NCI-H187 treated with DMSO at 0.1 percent for 48 hours (cell line): ENCODE measurements at places on chromosomes 11 and 22.

- no peak for DNase-seq
Measured at GRCh38 chr11:20652150-20652806, 17.1 kb upstream of the NELL1 start.

- DNase-seq = no peak
Measured at GRCh38 chr11:66951135-66951534, 7.0 kb downstream of the PC start.

GRCh38 chr11:117394221-117394925, 66.7 kb downstream of the CEP164 start:
- no peak for DNase-seq

DNA sequence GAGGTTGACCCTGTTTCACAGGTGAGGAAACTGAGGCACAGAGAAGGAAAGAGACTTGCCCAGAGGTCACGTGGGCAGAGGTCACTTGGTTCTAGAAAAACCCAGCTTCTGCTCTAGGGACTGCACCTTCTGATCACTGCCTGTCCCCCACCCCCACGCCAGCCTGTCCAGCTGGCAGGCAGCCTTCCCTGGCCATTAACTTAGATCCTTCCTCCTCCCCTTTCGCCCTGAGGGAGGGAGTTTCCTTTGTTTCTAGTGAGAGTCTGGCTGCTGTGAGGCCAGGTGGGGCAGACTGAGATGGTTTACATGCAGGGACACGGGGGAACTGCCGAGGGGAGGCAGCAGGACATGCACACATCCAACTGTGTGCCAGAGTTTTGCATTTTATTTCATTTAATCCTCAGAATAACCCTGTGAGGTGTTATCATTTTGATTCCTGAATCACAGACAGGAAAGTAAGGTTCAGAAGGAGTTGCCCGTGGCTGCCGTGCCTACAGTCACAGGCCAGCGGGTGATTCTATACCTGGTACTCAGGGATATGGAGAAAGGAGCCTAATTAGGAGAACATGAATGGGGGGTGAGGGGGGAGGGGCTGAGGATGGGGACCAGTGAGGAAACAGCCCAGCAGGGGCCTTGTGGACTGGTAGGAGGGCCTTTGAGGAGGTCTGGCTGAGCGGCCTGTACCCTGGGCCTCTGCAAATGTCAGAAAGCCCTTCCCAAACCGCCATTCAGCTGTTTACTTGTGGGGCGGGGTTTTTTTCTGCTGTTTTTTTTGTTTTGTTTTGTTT, 3.4 kb downstream of the FAM83F start:
- no peak for DNase-seq

DNA sequence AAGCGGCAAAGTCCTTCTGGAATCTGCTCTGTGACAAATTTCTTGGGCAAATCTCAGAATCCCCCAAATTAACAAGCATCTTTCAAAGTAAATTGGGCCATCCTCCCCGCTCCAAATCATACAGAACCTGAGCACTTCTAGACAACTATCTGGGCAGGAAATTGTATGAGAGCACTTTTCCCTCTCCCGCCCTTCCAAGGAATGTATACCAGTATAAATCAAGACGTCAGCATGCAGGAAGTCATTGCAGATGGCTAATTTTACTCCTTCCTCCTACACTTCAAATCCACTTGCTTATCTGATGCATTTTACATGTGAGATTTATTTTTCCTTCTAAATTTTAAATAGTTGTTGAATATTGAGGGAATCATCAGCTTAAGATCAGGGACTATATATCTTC, 52.1 kb downstream of the NTM start:
- DNase-seq = no peak

GRCh38 chr11:67356387-67356863, 3.1 kb upstream of the POLD4 start:
- no peak for DNase-seq

DNA sequence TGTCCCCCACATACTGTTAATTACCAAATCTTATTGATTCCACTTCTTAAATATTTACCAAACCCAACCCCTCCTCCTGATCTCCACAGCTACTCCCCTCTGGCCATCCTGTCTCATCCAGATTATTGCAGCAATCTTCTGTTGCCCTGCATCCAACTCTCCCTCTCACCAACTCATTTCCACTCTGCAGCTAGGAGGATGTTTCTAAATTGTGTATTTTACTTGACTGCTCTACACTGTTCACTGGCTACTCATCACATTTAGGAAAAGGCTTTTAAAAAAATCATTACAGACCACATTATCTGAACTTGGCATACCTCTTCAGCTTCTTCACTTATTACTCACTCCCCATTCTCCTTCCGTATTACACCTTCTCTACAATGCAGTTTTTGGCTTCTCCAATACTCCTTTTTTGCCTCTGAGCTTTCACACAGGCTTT, 117.9 kb downstream of the ATG16L2 start:
- DNase-seq = no peak

- no peak for DNase-seq
Measured at GRCh38 chr11:62542750-62543567, 3.6 kb downstream of the AHNAK start.

DNA sequence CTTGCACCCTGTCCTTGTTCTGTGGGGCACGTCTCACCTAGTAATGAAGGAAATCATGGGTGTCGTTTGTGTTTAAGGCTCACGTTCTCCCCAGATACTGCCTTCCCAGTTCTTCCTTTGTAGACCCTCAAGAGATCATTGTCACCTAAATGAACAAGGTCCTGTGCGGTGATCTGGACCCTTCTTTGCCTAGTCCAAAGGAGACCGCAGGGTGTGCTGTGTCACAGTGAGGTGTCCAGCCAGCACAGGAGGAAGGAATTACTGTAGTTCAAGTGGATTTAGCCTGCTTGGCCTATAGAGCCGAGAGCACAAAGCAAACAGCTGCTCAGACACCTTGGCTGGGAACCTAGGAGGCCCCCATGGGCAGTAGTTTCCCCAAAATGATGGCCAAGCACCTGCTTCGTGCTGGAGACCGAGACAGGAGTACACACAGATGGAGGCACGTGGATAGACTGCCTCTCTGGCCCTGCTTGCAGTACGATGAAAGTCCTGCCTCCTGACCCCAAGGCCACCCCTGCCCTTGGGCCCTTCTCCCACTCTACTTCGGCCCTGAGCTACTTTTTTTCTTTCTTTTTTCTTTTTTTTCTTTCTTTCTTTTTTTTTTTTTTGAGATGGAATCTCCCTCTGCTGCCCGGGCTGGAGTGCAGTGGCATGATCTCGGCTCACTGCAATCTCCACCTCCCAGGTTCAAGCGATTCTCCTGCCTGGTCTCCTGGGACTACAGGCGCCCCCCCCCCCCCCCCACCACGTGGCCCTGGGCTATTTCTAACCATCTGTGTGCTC, 19.4 kb upstream of the PPFIA1 start:
- DNase-seq = no peak

GRCh38 chr11:117418737-117419481, 91.3 kb downstream of the CEP164 start:
- DNase-seq = no peak

GRCh38 chr11:71488681-71489270, 35.8 kb downstream of the NADSYN1 start:
- no peak for DNase-seq

GRCh38 chr11:76159303-76159937, 46.9 kb downstream of the WNT11 start:
- no peak for DNase-seq

GRCh38 chr11:35145271-35145670, 6.3 kb downstream of the CD44 start:
- DNase-seq = no peak

DNA sequence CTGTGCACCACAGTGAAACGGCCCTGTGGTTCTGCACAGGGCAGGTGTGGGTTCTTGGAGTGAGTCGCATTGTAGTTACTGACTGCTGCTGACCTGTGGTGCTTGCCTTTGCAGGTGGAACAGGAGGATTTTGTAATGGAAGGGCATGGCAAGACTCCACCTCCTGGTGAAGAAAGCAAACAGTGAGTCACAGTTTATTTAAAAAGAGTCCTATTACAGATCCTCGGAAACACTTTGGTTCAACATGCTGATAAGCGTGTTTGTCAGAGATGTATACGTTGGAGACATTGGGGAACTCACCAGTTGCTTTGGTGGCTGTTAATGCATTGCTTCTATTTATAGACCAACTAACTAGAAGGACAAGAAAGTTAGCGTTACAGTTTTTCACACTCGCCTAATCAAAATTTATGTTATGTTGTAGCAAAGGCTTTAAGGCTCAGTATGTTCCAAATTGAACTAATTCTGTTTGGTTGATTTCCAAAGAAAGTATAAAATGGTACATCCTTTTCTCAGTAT, 21.7 kb upstream of the TNRC6B start:
- peak; percentile 70 for DNase-seq

DNA sequence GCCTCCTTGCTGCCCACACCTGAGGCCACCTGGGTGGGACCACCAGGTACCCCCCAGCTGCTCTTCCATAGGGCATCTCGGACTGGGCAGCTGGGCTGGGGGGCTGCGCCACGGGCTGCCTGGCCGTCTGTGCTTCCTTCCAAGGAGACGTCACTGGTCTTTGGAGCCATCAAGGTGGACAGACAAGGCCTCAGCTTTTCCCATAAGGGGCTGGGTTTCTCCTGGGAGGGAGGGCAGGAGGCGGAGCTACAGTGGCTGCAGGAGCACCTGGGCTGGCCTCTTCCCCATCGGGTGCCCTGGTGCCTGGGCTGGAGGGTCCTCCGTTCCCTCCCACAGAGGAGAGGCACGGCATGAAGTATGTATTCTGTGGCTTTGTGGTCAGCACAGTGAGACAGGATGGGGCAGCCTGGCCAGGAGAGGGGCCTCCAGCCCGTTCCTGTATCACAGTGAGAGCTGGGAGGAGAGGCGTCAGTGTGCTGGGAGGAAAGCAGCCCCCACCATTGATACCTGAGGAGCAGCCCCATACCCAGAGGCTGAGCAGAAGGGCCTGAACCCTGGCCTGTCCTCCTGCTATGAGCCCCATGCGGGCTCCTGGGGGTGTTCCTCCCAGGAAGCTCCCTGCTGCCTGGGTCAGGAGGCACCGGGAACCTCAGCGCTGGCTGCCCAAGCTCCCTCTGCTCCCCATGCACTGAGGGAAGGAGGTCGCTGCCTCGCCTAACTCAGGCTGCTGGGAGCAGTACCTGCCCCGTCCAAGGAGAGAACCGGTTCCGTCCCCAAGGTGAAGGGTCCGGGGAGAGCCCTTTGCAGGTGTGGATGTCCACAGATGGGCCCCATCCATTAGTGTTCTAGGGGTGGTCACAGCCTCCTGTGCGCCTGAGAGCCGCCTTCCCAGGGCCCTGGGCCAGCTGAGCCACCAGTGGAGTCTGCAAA, 1075.0 kb downstream of the BRD1 start:
- DNase-seq = no peak

GRCh38 chr11:62463121-62463542, 44.3 kb downstream of the SCGB1A1 start:
- no peak for DNase-seq

DNA sequence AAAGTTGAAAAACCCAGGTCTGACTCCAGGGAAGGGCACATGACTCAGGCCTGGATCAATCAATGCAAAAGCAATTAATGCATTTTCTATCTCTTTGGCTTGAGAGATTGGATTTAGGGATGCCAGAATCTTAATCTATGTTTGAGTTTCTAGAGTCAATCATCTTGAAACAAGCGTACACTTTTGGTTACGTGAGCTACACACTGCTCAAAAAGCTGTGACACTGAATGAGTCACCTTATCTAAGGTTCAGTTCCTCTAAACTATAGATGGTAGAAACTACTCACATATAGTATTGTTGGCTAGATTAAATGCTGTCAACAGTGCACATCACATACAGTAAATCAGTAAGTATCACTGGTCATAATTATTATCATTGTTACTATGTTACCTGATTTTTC, 24.2 kb downstream of the MRE11 start:
- no peak for DNase-seq

GRCh38 chr22:21865041-21865440, 2.4 kb downstream of the MAPK1 start:
- no peak for DNase-seq

GRCh38 chr22:42443240-42444076, 11.3 kb upstream of the NFAM1 start:
- no peak for DNase-seq

GRCh38 chr22:35900483-35901168, 128.0 kb downstream of the RBFOX2 start:
- DNase-seq = no peak

- no peak for DNase-seq
Measured at GRCh38 chr11:73446766-73447165, 70.6 kb downstream of the RELT start.
